ENCODE measurements at places on chromosomes 11 and 22.
A peak's percentile ranks its signal among the peaks of the same experiment; 100 is the strongest.

DNA sequence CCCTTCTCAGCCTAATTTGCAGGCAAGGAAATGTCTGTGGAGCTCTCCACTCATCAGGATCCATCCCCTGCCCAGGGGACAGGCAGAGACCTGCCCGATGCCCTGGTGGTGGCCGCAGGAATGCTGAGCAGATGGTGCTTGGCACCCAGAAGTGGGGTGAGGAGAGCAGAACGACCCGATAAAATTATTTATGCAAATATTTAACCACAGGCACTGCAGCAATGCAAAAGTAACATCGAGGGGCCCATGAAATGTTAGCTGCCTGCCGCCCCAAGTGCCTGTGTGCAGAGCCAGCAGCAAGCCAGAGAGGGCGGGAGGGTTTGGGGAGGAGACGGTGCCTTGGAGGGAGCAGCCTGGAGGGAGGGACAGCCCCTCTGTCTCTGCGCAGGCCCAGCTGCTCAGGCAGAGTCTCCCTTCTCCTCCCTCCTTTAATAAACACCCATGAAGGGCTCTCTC, 205.5 kb downstream of the CTTN start:
- no peak for DNase-seq

GRCh38 chr11:62919898-62920640, 1.1 kb downstream of the CHRM1 start:
- peak; percentile 78 for DNase-seq

- peak; percentile 5 for DNase-seq
Observed at GRCh38 chr11:126378763-126379162, 23.3 kb downstream of the ST3GAL4 start.

DNA sequence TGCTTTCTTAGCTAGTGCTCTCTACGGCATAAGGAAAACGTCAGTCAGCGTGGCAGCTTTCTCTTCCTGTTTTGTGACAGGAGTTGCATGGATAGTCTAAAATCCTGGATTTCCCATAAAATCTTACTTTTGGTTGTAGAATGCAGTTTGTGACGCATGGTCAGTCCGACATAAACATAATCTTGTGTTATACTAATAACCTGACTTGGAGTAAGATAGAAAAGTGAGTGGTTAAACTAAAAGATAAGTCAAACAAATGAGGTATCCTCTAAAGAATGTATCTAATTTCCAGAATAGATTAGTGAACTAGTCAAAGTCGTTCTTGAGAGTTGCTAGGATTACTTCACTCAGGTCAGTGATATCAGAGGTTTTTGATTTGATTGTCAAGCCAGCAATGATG, 157.6 kb downstream of the PGR start:
- DNase-seq: no peak

GRCh38 chr11:101686514-101686913, 102.7 kb upstream of the TRPC6 start:
- DNase-seq: no peak

- no peak for DNase-seq
Observed at GRCh38 chr11:123178186-123178585, 16.9 kb downstream of the CLMP start.

GRCh38 chr22:29054251-29054767, 7.3 kb downstream of the C22orf31 start:
- DNase-seq: no peak

DNA sequence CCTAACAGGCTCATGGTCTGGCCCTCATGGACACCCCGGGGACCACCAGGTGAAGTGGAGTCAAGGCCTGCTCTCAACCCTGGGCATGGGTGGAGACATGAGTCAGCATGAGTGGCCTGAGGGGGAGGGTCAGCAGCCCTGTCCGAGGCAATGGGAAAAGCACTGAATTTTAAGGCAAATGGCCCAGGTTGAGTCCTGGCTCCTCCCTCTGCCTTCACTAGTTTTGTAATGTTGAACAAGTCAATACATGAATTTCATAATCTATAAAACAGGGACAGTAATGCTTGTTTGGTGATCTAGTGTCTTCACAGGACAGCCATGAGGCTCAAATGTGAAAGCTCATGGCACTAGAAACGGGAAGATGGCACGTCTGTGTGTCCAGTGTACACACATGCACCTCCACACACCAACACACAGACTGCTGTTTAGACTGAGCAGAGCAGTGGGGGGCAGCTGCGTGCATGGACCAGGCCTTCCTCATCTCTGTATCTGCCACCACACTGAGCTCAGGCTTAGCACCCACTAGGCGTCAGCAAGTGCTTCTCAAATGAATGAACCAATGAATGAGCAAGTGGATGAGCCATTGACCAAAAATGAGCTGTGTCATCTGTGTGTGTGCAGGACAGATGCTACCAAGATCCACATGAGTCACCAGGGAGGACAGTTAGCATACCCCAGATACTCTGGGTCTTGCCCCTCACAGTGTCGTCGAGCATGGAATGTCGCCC, 63.4 kb downstream of the NRXN2 start:
- DNase-seq: no peak

All from posterior vena cava (tissue), 2 donors.